Hematopoietic multipotent progenitor cell treated with erythropoietin and hydrocortisone succinate and interleukin-3 and kit ligand, for 15 days (in vitro differentiated cells): ENCODE measurements at places on chromosomes 1 and 21.

DNA sequence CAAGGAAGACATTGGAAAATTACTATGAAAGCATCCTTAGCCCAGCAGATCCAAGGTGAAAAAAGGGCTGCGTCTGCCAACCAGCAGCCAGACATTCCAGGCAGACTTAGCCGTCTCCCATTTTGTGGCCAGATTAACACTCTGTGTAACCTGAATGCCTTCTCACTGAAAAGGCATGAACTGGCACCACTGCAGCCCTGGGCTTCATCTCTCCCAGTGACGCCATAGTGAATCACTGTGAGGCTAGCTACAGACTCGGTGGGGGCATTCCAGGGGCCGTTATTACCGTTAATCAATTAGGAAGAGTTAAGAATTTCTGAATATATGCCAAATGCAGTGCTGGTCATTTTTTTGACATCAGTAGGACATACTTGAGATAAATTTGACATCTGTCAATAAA, 627.4 kb downstream of the LMO4 start:
- no peak for DNase-seq

- DNase-seq: no peak
Observed at GRCh38 chr1:110163591-110163990, 13.3 kb downstream of the SLC6A17 start.

DNA sequence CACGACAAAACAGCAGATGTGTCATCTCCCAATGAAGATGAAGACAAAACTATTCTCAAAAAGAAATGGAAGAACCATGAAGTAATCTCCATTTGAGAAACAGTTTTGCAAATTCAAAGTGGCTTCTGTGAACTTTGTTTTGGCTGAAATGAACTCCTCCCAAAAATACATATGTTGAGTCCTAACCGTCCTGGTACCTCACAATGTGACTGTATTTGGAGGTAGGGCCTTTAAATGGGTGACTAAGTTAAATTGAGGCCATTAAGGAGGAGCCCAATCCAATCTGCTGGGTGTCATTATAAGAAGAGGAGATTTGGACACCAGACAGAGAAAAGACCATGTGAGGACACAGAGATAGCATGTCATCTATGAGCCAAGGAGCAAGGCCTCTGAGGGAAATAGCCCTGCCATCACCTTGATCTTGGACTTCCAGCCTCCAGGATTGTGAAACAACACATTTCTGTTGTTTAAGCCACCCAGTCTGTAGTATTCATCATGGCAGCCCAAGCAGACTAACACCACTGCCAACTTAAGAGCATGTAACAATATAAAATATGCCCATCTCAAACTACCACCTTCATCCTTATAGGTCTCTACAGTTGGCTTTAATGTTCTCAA, 38.3 kb upstream of the KCNE1 start:
- DNase-seq: no peak

GRCh38 chr1:77779529-77780281, at the start of gene MIGA1:
Gene MIGA1 (plus strand): TSS chr1:77779649. CDS start chr1:77783253, 3,604 bp downstream.
- peak; percentile 80 for DNase-seq

GRCh38 chr1:186303911-186304310, 71.1 kb downstream of the TPR start:
- DNase-seq: no peak

GRCh38 chr1:49104575-49104974, 327.9 kb upstream of the BEND5 start:
- DNase-seq: no peak

- DNase-seq: no peak
Observed at GRCh38 chr1:201983380-201983805, 945 bp downstream of the RNPEP start.

- peak; percentile 43 for DNase-seq
Observed at GRCh38 chr1:30919025-30919881, 10.7 kb upstream of the SDC3 start.

DNA sequence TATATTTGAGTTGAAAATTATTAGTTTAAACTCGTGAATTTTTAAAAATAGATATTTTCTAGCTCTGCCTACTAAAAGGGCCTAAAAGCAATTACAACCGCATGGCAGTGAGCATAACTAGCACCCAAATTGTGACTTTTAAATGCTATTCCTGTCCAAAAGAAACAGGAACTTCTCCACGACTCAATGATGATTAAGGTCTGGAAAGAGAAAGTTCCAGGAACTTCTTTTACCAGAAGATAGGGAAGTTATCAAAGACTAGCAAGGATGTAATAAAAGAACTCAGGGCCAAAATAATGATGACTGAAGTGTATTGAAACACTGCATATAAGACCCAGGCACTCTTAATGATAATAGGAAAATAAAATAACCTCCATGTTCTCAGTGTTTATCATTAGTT, 313.0 kb downstream of the PLPP3 start:
- DNase-seq: no peak

GRCh38 chr1:75764057-75764655, 21.9 kb upstream of the RABGGTB start:
- no peak for DNase-seq

GRCh38 chr21:38813547-38813946, 7.8 kb downstream of the ETS2 start:
- no peak for DNase-seq

- peak; percentile 85 for DNase-seq
Observed at GRCh38 chr1:167714098-167714438, 7.7 kb upstream of the MPZL1 start.

- DNase-seq: no peak
Observed at GRCh38 chr1:46486432-46487015, 3.1 kb upstream of the DMBX1 start.

DNA sequence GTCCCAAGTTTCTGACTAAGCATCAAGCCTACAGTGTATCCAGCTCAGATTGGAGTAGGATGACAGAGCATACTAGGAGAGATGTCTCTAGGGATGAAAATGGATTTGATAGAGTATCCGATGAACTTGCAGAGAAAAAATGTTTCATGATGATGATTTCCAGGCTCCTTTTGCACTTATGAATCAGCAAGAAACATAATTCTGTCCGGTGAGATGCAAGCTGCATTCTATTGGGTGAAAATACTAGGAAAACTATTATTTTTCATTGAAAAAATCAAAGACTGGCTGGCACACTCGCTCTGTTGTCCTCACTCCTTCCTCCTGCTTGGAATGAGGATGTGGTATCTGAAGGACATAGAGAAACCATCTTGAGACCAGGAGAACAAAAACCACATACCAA, 35.4 kb upstream of the RAB3GAP2 start:
- DNase-seq: no peak

- no peak for DNase-seq
Observed at GRCh38 chr1:78722521-78722920, 72.9 kb downstream of the IFI44 start.

DNA sequence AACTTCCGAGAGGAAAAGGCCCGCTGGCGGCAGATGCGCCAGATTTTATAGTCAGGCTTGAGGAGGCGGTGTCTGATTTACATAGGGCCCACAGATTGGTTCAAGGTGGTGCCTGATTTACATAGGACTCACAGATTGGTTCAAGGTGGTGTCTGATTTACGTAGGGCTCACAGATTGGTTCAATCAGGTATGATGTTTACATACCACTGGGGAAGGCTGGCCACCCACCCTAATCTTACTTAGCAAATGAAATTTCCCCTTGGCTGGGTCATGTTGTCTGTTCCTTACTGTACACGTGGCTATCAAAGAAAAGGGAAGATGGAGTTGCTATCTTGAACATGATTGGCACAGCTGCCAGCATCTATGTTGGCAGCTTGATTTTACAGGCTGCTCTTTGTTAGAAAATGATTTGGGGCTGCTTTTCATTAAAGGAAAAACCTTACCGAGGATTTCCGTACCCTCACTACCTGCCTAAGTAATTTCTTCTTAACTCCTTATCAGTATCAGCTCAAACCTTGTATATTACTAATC, 96.3 kb downstream of the SETD4 start:
- no peak for DNase-seq

DNA sequence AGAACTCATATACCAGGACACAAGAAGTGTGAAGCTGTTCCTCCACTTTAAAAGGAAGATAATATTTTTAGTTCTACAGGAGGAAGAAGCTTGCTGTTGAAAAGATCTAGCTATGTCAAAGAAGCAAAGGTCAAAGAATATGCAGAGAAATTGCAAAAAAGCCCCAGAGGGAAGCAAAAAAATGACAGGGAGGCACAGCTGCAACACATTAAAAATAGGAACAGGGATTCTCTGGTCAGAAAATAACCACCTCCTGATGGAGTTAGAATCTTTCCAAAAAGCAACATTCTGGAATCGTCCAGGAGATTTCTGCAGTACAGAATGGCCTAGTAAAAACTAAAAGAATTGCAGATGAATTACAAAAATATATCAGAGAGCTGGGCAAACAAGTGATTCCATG, 238.9 kb upstream of the PRMT6 start:
- no peak for DNase-seq

GRCh38 chr1:51690285-51690961, 73.5 kb downstream of the OSBPL9 start:
- no peak for DNase-seq

- no peak for DNase-seq
Observed at GRCh38 chr1:61975638-61976037, 219.0 kb upstream of the L1TD1 start.

DNA sequence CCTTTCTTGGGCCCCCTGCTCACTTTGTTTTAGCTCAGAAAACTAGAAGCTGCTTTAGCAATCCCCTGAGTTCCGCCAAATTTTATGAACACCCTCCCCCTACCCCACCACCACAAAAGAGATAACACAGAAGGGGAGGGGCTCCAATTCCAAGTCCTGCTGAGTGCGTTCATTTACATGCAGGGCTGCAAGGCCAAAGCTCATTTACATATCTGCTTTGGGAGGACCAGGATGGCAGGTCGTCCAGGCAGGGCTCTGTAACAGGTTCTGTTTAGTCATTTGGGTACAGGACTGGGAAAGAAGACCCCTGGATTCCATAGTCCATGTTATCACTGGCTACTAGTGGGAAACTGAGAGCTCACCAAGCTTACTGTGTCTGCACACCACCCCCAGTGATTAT, 35.9 kb upstream of the KIF21B start:
- no peak for DNase-seq

DNA sequence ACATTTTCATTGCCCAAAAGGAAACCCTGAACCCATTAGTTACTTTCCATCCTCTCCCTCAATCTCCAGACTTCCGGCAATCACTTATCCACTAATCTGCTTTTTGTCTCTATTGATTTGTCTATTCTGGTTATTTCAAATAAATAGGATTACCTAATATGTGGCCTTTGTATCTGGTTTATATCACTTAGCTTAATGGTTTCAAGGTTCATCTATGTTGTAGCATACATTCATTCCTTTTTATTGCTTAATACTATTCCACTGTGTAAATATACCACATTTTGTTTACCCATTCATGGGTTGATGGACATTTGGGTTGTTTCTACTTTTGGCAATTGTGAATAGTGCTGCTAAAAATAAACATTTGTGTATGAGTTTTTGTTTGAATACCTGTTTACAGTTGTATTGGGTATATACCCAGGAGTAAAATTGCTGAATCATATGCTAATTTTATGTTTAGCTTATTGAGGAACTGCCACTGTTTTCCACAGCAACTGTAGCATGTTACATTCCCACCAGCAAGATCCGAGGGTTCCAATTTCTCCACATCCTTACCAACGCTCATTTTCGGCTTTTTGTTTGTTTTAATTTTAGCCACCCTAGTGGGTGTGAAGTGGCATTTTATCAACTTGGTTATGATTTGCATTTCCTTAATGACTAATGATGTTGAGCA, 2.5 kb upstream of the SLC25A44 start:
- DNase-seq: no peak

DNA sequence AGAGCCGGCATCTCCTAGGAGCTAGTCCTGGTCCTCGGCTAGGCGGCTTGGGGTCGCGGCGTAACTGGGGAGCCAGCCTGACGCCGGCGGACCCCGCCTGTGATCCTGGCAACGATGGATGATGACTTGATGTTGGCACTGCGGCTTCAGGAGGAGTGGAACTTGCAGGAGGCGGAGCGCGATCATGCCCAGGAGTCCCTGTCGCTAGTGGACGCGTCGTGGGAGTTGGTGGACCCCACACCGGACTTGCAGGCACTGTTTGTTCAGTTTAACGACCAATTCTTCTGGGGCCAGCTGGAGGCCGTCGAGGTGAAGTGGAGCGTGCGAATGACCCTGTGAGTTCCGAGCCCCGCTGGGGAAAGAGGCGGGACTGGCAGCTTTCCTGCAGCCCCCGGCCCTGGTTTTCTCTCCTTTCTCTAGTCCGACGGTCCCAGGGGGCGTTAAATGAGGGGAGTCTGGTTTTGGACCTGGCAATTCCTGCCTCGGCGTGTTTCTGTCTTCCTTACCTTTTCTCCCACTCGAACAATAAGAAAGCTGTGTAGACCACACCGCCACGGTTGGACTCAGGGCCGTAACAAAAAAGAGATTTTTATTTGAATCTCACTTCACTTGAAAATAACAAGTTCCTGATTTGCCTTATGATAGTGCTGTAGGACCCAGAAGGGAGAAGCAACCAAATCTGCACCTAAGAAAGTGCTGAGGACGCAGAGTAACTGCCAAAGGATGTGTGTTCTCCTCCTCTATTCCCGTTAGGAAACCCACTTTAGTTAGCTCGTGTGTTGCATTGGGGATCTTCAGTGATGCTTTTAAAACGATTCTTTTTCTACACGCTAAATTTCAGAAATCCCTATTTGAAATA, at the start of gene SPRTN:
Gene SPRTN, plus strand, starts transcription at position 24 of the 859 bp plus-strand sequence. Its CDS starts 91 bp downstream, at position 115.
- DNase-seq: no peak

- DNase-seq: no peak
Observed at GRCh38 chr1:113124366-113124765, 51.4 kb downstream of the LRIG2 start.

DNA sequence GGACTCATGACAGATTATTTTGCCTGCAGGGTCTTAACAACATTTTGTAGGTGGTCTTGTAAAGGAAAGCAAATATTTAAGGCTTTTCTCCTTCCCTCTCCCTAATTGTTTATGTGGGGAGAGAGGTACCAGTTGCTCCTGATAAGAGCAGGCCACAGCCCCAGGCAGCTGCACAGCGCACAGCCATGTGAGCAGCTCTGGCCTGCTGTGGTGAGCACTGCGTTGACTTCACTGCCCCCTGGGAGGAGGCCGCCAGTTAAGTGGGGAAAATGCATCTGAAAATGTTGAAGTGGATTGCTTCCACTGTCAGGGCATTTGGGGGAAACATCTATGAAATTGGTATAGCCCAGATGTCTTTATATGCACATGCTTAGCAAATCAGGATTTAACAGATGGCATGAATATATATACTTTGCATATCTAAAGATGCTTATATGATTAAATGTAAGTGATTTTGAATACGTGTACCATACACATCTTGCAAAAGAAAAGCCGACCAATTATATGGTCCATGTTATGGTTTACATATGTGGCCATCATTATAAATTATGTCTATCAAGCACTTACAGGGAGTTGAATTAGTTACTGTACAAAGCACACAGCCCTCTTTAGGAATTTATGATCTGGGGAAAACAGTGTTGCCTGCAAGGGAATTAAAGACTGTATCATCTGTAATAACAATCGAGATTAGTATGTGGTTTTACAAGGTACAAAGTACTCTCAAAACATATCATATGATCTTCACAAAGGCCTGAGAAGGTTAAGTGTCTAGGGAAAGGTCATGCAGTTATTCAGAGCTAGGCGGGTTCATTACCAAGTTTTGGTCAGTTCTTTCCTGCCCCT, 132.1 kb downstream of the RHOU start:
- no peak for DNase-seq

- DNase-seq: no peak
Observed at GRCh38 chr1:67832737-67833601, at the start of gene GNG12. Gene GNG12 (minus strand): TSS chr1:67833467. CDS start chr1:67707686, 125,781 bp downstream.
